ENCODE measurements at places on chromosomes 5 and 9. TPM values are rescaled to one million over a fixed set of nuclear protein-coding genes. Genes with fewer than 3 reads are reported as not detected.

Gene ORM1
- 0.45 TPM for total RNA-seq

Gene SLC36A2
- not detected for total RNA-seq

Gene HCN1
- not detected for total RNA-seq

- H3K27ac ChIP-seq = no peak overlapping the region
- no peak for DNase-seq
- H3K4me3 ChIP-seq = no peak overlapping the region
- no peaks in the 10 kb centered on the region for H3K27me3 ChIP-seq
Observed at GRCh38 chr5:39187831-39188731, 31.3 kb downstream of the FYB1 start.

GRCh38 chr9:110206389-110206788 is 1.6 kb downstream of the C9orf152 start:
- no peaks in the 10 kb centered on the region for H3K27me3 ChIP-seq
- H3K27ac ChIP-seq = no peak overlapping the region

- no peaks in the 10 kb centered on the region for H3K27me3 ChIP-seq
- H3K4me1 ChIP-seq = no peaks in the 10 kb centered on the region
- no peak overlapping the region for H3K4me3 ChIP-seq
- DNase-seq = no peak
- no peak overlapping the region for H3K27ac ChIP-seq
Observed at GRCh38 chr9:122389799-122390481, 19.1 kb downstream of the PTGS1 start.
